ENCODE measurements at places on chromosomes 7 and 10.

DNA sequence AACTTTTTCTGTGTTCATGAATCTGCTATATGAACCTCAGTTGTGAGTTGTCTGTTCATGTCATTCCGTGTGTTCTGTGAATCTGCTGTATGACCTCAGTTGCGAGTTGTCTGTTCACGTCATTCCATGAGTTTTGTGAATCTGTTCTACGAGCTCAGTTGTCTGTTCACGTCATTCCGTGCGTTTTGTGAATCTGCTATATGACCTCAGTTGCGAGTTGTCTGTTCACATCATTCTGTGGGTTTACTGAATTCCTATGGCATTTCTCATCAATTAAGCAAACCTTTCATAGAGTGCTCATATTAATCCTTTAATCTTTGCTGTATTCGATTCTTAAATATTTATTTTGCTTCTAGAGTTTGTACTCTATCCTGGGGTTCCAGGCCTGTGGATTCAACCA lies 150.6 kb downstream of the DIP2C start:
- DNase-seq: no peak

GRCh38 chr10:28839600-28840007 lies 162.3 kb downstream of the BAMBI start:
- no peak for DNase-seq

DNA sequence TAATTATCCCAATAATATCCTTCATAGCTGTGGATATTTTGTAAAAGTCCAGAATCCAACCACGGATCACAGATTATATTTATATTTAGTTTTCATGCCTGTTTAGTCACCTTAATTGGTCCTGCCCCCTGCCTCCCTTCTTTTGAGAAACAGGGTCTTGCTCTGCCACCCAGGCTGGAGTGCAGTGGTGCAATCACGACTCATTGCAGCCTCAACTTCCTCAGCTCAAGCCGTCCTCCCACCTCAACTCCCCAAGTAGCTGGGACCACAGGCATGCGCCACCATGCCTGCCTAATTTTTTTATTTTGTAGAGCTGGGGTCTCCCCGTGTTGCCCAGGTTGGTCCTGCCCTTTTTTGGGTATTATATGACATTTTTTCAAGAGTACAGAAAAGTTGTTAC lies 129.4 kb downstream of the KAT6B start:
- no peak for DNase-seq

- no peak for DNase-seq
These were observed 420.8 kb upstream of the AUTS2 start for GRCh38 chr7:69177461-69177861.

Data from RWPE1 (cell line).